MV-4-11 (cell line): ENCODE measurements at places on chromosomes 13 and 19.

- peak; percentile 62 for DNase-seq
Measured at GRCh38 chr13:32165796-32166195, 134.2 kb downstream of the FRY start.

GRCh38 chr13:113357529-113357928 is 6.4 kb downstream of the GRTP1 start:
- no peak for DNase-seq

GRCh38 chr13:67283637-67284036 is 53.5 kb upstream of the PCDH9 start:
- DNase-seq: no peak

GRCh38 chr13:21619633-21620220 is 15.8 kb upstream of the MICU2 start:
- peak; percentile 12 for DNase-seq

- peak; percentile 15 for DNase-seq
Measured at GRCh38 chr13:114105521-114106225, 26.8 kb downstream of the RASA3 start.

DNA sequence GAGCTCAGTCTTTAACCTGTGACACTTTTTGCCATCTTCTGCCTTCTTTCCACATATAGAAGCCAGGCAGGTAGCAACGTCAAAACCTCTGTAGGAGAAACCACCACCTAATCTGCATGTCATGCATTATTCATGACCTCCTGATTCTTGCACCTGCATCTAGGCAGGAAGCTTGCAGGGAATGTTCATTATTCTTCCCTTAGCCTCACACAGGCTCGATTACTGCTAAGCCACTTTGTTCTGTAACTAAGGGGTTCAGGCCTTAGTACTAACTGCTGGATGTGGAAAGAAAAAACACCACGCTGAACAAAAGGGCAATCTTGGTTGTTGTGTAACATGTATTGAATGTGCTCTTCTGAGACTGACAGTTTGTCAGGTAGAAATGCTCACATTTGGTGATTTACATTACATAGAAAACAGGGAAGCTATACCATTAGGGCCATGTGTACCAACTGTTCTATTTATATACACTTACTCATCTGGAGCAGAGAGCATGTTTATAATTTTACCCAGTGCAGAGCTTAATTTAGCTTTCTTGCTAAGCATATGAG is 366.9 kb downstream of the KLF12 start:
- DNase-seq: no peak

GRCh38 chr19:45640849-45641273 is 1.7 kb upstream of the EML2 start:
- no peak for DNase-seq
